ENCODE measurements at places on chromosomes 5 and 9. TPM values are rescaled to one million over a fixed set of nuclear protein-coding genes. Genes with fewer than 3 reads are reported as not detected.
A peak's percentile ranks its signal among the peaks of the same experiment; 100 is the strongest.

GRCh38 chr5:53542926-53543325 is 17.5 kb upstream of the NDUFS4 start:
- no peak for DNase-seq
- no peak overlapping the region for H3K4me3 ChIP-seq
- H3K4me1 ChIP-seq = peaks cover 49% of the 10 kb centered on the region
- no peaks in the 10 kb centered on the region for H3K27me3 ChIP-seq
- H3K27ac ChIP-seq = no peak overlapping the region

DNA sequence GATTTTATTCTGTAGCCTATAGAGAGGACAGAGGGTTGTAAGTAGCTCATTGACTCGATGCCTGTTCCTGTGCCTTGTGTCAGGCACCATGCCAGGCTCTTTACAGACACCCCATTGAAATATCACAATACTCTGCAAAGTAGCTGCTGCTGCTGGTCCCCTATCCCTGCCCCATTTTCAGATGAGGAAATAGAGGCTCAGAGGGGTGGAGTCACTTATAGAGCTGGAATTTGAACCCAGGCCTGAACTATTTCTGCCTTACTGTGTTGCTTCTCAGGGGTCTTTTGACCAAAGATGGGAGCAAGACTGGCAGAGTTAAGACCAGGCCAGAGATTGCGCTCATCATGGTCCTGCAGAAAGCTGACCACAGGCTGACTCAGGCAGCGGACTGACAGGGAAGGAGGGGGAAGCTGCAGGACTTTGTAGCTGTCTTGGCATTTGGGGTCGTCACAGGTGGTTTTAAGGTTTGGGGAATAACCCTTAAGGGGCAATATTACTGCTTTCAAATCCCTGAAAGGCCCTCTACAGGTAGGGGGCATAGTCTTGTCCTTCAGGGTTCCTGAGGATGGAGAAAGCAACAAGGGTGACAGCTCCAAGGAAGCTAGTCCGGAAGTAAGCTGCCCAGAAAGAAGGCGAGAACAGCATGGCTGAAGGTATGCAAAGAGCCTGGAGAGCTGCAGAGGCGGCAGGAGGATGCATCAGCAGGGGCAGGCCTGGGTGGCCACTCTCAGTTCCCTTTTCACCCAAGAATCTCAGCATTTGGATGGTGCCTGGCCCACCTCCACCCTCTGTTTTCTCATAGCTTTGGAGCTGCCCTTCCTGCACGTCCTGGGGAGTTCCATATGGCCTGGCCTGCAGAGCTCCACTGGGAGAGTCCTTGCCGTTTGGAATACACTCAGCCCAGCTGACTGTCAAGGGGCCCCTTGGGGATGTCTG is 18.3 kb upstream of the NDST1 start:
- H3K4me1 ChIP-seq = peaks cover 63% of the 10 kb centered on the region
- no peak overlapping the region for H3K4me3 ChIP-seq
- peak; percentile 52 for DNase-seq
- peak overlapping the region; percentile 84 for H3K27ac ChIP-seq
- no peaks in the 10 kb centered on the region for H3K27me3 ChIP-seq

DNA sequence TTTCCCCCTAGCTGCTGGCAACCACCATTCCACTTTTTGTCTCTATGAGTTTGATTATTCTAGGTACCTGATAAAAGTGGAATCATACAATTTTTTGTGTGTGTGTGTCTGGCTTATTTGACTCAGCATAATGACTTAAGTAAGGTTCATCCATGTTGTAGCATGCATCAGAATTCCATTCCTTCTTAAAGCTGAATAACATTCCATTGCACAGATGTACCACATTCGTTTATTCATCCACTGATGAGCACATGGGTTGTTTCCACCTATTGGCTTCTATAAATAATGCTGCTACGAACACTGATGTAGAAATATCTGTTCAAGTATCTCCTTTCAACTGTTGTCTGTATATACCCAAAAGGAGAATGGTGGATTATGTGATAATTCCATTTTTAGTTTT is 33.7 kb downstream of the AP3B1 start:
- H3K4me1 ChIP-seq = no peaks in the 10 kb centered on the region
- H3K4me3 ChIP-seq = no peak overlapping the region
- no peaks in the 10 kb centered on the region for H3K36me3 ChIP-seq
- no peaks in the 10 kb centered on the region for H3K27me3 ChIP-seq
- H3K27ac ChIP-seq = no peak overlapping the region
- DNase-seq = no peak

GRCh38 chr5:134246771-134247427 is 21.0 kb upstream of the PPP2CA start:
- peaks cover 25% of the 10 kb centered on the region for H3K4me1 ChIP-seq
- H3K27me3 ChIP-seq = no peaks in the 10 kb centered on the region
- no peak overlapping the region for H3K4me3 ChIP-seq
- no peak for DNase-seq

GRCh38 chr5:99586878-99587277 is 658.1 kb upstream of the CHD1 start:
- H3K4me1 ChIP-seq = peaks cover 15% of the 10 kb centered on the region
- no peaks in the 10 kb centered on the region for H3K36me3 ChIP-seq
- H3K4me3 ChIP-seq = no peak overlapping the region
- no peak overlapping the region for H3K27ac ChIP-seq
- no peak for DNase-seq

- no peak overlapping the region for H3K4me3 ChIP-seq
- H3K4me1 ChIP-seq = no peaks in the 10 kb centered on the region
- H3K27ac ChIP-seq = no peak overlapping the region
- no peaks in the 10 kb centered on the region for H3K27me3 ChIP-seq
- DNase-seq = no peak
These were observed 72.7 kb upstream of the NREP start for GRCh38 chr5:111829701-111830100.

DNA sequence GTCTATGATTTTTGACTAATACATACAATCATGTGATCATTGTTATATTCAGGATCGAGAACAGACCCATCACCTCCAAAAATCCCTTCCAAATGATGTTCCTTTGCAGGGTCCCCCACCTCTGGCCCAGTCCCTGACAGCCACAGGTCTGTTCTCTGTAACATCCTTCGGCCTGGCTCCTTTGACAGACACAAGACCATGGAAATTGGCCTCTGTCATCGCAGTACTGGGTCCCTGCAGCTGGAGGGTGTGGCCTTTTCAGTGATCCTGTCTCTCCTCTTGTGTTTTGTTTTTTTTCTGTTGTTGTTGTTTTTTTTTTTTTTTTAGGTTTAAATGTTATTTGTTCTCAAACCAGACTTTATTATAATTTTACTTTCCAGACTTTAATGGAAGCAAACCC is 27.4 kb upstream of the ANKRD33B start:
- no peak overlapping the region for H3K4me3 ChIP-seq
- H3K4me1 ChIP-seq = no peaks in the 10 kb centered on the region
- H3K27ac ChIP-seq = no peak overlapping the region
- no peaks in the 10 kb centered on the region for H3K36me3 ChIP-seq

FER gene
- total RNA-seq = 17.4 TPM

MED7 gene
- total RNA-seq = 9.7 TPM

TAF11L5 gene
- not detected for total RNA-seq

EMB gene
- 40.0 TPM for total RNA-seq

EIF4E1B gene
- total RNA-seq = not detected

NMRK1 gene
- total RNA-seq = 6.2 TPM
